ENCODE measurements at places on chromosomes 7 and 10.

- peak; percentile 90 for DNase-seq
Observed at GRCh38 chr7:100604028-100604975, 2.1 kb downstream of the PCOLCE start.

DNA sequence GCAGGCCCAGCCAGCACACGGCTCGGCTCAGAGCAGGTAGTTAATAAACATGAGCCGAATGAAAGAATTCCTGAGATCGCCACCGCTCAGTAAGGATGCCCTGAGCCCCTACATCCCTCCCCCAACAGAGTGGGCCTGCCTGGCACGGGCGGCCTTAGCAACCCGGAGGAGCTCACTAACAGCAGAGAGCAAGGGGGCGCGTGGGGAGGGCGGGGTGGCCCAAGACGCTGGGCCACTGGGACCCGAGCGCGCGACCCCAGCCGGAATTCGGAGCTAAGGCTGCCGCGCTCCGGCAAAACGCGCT, 403 bp upstream of the ENO4 start:
- DNase-seq: no peak

- DNase-seq: no peak
Observed at GRCh38 chr7:139799586-139799985, 21.8 kb upstream of the HIPK2 start.

DNA sequence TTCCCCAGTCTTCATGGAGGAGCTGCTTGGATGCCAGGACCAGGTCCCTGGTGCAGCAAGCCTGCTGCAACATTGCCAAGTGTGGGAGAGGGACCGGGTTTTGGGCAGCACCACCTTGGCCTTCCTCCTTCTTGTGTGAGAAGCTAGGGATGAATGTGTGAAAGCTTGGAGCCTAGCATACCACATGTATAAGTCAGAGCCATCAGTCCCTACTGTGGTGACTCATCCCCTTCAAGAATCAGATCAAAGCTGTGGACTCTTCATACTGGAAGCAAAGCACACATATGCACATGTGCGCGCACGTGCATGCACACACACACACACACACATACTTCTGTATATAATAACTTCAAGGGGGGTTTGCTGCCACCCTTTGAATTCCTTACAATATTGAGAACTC, 527.8 kb downstream of the LRMDA start:
- DNase-seq: no peak

GRCh38 chr10:112815269-112816032, 134.6 kb upstream of the TCF7L2 start:
- no peak for DNase-seq

DNA sequence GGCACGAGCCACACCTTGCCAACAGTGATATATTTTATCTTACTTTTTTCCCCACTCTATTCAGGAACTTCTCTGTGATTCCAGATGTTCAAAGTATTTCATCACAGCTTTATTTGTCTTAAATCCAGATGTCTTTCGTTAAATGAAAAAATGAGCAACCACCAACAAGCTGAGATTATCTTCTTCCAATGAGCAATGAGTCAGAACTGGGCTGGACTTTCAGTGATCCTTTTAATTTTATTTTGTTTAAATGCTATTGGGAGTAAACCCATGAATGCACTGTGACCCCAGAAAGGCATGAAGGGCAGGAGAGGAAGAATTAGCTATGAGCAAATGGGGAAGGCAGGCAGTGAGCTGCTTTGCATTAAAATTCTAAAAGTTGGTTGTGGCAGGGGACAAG, 77.6 kb upstream of the IMMP2L start:
- no peak for DNase-seq

DNA sequence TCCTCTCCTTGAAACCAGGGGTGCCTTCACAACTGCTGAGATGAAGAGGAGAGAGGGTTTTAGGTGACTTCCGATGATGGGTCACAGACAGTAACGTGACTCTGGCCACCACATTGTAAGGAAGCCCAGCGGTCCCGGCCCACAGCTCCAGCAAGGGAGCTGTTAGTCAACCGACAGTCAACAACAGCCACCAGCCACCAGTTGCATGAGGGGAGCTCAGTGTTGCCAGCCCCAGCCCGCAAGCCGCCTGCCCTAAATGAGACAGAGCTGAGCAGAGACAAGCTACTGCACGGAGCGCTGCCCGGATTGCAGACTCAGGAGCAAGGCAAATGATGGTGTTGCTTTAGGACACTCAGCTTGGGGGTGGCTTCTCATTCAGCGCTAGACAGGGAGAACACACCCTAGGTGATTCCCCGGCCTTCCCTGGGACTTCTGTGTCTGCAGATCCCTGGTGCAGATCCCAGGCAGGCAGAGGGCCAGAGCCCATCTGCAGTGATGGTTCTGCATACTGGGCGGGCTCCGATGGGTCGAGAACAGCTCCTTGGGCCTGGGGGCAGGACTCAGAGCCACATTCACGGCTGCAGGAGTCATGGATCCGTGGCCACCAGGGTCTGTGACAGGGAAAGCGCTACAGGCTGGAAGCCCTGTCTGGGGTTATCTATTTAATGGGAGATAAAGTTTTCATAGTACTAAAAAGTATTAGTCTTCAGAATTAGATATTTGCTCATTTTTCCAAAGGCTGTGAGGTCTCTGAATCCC, 14.3 kb upstream of the RET start:
- DNase-seq: no peak

DNA sequence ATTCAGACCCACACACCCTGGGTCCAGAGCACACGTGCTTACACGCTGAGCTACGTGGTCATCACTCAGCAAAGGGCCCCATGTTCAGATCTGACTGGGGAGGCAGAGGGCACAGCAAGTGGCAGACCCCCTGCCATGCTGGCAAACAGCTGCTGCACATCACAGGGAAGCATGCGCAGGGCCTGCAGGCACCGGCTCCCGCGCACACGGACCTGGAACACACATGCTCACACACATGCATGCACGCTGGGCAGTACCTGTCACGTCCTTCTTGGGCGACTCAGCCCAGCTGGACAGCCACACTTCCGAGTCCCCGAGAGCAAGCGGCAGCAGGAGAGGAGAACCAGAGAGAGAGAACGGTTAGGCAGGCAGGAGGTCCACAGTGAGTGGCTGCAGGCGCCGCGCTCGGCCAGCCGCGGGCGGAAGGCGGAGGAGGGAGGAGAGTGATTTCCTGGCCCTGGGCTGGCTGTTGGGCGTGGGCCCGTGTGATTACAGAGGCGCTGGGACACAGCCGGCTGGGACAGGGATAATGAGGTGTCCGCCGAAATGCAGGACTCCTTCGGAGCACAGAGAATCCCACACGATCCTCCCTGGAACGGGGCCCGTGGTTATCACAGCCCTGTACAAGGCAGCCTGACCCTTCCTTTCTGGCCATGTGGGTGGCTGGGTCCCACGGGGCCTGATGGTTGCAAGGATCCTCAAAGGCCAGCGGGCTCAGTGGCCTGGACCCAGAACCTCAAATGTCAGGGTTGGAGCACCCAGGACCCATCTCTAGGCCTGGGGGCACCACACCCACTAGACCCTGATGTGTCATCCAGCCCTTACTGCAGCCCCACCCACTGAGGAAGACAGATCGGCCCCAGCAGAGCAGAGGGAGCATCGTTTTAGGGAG, 175.1 kb downstream of the NEURL1 start:
- no peak for DNase-seq

- no peak for DNase-seq
Observed at GRCh38 chr10:17206210-17206709, 4.8 kb upstream of the TRDMT1 start.

DNA sequence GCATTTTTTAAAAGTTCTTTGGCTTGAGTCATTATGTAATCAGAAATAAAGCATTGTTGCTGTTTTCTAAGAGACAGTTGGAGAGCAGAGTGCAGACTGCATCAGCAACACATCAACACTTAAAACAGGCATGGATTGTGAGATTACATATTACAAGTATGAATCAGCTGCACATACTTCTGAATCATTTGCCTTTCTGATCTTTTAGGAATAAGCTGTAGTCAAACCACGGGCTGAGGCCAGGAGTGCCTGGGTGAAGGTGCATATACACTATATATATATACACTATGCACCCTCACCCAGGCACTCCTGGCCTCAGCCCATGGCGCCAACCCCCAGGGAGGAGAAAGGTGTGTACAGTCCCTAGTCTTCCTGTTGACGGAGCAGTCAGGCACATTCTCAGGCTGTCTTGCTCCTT, 52.4 kb upstream of the DLX6 start:
- DNase-seq: no peak

- DNase-seq: no peak
Observed at GRCh38 chr7:123999703-124000102, 33.2 kb downstream of the TMEM229A start.

DNA sequence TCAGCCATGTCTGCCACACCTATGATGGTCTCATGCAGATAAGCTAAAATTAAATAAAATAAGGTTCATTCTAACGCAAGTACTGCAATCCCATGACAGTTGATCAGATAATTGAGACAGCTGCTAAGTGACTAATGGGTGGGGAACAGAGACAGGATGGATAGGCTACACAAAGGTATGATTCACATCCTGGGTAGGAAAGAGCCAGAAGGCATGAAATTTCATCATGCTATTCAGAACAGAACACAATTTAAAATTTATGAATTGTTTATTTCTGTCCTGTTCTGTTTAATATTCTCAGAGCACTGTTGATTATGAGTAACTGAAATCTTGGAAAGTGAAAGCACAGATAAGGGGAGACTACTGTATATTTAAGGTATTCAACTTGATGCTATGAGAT, 381.8 kb upstream of the SORCS1 start:
- DNase-seq: no peak

DNA sequence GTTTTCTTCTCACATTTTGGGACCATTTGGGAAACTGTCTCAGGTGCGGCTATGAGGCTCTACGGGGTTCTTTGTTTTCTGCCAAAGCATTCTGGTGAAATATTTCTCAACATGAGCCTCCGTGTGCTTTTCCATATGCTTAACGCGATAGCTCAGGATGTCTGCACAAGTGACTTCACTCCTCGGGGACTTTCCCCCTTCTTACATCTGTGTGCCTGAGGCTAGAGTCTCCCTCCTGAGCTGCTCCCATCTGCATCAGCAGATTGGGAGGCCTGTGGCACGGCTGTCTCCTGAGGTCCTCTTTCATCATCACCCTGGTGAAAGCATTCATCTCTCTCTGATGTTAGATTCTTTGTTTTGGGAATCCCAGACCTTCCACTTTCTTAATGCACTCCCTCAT, 1190.9 kb downstream of the TYW1 start:
- DNase-seq: no peak

GRCh38 chr10:101262147-101262546, 32.9 kb upstream of the LBX1 start:
- DNase-seq: no peak

DNA sequence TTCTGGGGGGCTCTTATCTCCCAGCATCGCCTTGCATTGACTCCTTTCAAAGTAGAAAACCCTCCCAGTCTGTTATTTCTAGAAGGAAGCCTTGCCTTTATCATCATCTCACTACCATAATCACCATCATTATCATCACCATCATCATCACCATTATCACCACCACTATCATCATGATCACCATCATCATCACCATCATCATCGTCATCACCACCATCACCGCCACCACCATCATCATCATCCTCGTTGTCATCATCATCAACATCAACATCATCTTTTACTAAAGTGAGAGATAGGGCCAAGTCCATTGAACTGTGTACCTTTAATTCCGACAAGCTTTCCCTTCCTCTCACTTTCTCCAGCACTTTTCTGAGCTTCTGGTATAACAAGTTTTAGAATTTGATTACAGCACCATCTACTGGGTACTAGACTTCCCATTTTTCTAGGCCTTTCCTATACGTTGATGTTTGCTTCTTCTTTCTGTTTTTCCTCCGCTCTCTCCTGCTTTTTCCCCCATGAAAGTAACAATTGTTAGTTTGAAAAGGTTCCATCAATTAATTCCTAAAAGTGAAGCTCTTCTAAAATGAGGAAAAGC, 226.4 kb downstream of the BUB3 start:
- no peak for DNase-seq

GRCh38 chr10:59814878-59815277, 61.6 kb upstream of the MRLN start:
- DNase-seq: no peak

GRCh38 chr7:1569440-1569832, 396 bp downstream of the PSMG3 start:
- DNase-seq: no peak

DNA sequence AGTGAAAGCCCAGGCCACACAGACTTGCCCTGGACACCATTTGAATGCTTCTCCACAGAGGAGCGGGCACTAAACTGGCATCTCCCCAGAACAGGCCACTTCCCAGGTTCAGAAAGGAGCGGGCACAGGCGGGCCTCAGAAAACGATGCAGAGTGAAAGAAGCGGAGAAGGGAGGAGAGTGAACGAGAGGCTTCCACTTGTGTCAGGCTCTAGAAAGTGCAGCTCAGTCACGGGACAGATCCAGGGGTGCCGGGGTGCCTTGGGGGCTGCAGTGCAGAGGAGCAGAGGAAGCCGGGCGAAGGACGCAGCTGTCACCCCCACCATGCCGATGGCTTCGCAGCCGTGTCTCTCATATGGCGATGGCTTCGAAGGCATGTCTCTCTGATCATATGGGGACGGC, 26.1 kb upstream of the PRKAR1B start:
- no peak for DNase-seq

DNA sequence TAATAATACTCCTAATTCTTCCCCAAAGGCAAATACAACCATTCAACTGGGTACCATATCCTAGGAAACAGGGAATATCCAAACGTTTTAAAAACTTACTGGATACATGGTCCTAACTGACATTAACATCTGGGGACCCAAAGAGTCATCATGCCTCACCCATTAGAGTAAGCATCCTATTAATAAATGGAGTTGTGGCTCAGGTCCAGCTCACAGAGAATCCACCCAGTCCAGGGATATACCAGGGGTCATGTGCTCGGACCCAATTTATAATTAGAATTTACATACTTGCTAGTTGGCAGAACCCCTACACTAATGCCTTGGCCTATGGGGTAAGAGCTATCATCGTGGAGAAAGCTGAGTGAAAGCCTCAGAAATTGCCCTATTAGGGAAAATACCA, 670.0 kb downstream of the XPNPEP1 start:
- DNase-seq: no peak

GRCh38 chr10:17588420-17588819, 28.8 kb downstream of the HACD1 start:
- DNase-seq: no peak

- no peak for DNase-seq
Observed at GRCh38 chr10:18409599-18410397, 241.6 kb downstream of the NSUN6 start.

- DNase-seq: no peak
Observed at GRCh38 chr10:122060250-122060649, 71.3 kb downstream of the TACC2 start.

DNA sequence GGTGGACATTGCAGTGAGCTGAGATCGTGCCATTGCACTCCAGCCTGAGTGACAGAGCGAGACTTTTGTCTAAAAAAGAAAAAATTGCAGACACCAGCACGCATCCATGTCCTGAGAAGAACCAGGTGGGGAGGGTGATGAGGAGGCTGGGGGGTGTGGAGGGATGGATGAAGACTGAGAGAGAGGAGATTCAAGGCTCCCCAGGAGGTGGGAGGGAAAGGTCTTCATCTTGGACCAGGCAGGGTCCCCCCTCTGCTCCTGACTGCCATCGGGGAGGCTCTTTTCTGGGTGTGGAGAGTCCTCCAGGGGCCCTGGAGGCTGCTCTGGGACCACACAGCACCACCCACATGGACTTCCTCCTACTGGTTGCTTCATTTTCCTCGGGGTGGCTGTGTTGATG, 1.5 kb downstream of the SCART1 start:
- no peak for DNase-seq

- DNase-seq: no peak
Observed at GRCh38 chr7:157930926-157931466, 594.2 kb downstream of the DNAJB6 start.

- no peak for DNase-seq
Observed at GRCh38 chr10:43817368-43817767, 168.7 kb upstream of the ZNF32 start.

- DNase-seq: no peak
Observed at GRCh38 chr10:33253411-33253810, 81.1 kb downstream of the NRP1 start.
